ENCODE measurements at places on chromosomes 12 and 14.

GRCh38 chr14:91272341-91273272 lies 28.1 kb upstream of the GPR68 start:
- DNase-seq = no peak

DNA sequence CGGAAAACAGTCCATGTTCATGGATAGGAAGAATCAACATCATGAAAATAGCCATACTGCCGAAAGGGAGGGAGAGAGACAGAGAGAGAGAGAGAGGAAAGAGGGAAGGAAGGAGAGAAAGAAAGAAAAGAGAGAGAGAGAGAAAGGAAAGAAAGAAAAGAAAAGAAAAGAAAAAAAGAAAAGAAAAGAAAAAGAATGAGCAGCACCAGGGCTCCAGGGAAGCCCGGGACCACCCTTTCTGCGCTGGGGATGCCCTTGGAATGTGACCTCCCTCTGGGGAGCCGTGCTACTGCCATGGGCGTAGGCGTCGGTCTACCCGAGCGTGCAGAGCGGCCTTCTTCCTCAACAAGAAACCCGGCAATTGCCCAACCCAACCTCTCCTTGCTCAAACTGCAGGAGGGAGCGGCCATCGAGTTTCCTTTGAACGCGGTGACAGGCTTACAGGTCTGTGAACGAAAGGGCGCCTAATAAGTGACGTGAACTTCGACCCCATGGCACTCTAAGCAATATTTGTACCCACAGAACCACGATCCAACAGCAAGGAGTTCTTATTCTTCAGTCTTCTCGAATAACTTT lies 16.9 kb downstream of the OR6S1 start:
- no peak for DNase-seq

- no peak for DNase-seq
Observed at GRCh38 chr12:102421802-102422583, 58.4 kb downstream of the IGF1 start.

DNA sequence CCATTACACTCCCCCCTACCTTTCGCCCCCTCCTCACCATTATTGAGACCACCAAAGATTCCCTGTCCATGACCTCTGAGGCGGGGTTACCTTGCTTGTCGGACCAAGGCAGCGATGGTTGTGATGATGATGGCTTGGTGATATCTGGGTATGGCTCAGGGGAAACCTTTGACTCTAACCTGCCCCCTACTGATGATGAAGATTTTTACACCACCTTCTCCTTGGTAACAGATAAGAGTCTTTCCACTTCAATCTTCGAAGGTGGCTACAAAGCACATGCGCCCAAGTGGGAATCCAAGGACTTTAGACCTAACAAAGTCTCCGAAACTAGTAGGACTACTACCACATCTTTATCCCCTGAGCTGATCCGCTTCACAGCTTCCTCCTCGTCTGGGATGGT lies 350.2 kb downstream of the DIO2 start:
- no peak for DNase-seq

GRCh38 chr12:109097435-109098182 lies at the start of gene UNG:
Gene UNG, plus strand, starts transcription at chr12:109097597. Its CDS starts 83 bp downstream, at chr12:109097680.
- peak; percentile 94 for DNase-seq

DNA sequence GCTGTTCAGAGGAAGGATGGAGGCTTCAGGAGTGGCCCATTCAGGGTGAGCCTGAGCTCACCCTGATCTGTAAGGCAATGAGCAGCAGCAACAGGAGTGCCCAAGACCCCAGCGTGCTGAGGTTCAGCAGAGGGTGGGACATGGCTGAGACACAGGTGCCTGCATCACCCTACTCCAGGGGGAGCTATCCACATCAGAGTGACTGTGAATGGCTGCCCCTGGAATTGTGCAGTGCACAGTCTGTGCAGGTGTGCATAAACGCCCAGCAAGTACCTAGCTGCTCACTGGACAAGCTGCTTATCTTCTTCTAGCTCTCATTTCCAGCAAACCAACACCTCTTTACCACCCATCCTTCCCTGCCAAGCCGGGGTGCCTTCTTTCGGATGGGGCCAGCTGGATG lies 140.6 kb upstream of the PRMT8 start:
- no peak for DNase-seq

DNA sequence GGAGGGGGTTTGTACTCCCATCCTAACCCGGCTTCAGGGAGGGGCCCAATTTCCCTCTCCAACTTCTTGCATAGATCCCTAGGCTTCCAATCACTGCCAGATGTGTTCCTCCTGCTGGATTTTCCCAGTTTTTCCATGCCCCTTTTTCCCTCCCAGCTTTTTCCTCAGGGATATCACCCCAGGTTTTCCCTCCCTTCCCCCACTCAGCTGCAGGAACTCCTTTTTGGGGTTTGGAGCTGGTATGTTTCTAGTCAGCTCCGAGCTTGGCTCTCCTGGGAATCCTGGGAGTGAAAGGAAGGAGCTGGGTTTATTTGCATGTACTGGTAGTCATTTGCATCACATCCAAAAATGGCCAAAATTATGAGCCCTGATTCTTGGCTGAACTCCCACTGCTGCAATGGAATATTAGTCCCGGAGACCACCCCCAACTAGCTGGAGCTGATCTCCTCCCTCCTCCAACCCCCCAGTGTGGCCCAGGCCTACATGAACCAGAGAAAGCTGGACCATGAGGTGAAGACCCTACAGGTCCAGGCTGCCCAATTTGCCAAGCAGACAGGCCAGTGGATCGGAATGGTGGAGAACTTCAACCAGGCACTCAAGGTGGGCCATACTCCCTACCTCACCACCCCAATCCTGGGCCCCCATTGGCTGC lies 1.4 kb upstream of the RDH5 start:
- DNase-seq = no peak

DNA sequence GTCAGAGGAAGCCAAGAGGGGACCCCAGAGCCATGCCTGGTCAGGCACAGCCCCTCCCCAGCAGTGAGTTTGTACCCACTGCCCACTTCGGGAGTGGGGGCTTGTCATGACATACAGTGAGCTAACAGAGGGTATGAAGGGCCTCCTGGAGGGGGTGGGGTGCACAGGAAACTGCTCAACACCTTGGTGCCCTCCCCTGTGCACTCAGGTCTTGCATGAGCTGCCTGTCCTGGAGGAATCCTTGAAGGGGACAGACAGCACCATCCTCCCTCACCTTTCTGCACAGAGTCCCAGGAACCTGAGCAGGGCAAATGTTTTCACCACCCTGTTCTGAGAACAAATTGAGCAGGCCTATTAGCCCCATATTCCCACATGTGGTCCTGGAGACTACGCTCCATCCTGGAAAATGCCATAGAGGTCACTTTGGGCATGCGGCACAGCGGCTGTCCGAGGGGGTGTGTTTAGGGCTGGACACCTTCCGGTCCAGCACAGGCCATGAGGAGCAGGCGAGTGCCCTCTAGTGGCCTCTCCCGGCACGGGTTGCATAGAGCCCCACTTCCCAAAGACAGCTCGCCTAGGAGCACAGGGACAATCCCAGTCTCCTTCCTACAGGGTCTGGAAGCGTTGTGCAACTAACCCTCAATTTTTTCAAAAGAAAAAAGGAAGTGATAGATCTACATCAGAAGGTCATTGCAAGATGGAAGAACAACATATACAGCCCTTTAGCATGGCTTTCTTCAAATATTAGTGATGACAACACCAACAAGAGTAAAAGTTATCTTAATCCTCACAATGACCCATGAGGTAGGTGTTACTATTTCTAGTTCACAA lies 31.9 kb upstream of the ZFP36L1 start:
- peak; percentile 29 for DNase-seq

- no peak for DNase-seq
Observed at GRCh38 chr14:72236629-72237028, 304.4 kb downstream of the RGS6 start.

DNA sequence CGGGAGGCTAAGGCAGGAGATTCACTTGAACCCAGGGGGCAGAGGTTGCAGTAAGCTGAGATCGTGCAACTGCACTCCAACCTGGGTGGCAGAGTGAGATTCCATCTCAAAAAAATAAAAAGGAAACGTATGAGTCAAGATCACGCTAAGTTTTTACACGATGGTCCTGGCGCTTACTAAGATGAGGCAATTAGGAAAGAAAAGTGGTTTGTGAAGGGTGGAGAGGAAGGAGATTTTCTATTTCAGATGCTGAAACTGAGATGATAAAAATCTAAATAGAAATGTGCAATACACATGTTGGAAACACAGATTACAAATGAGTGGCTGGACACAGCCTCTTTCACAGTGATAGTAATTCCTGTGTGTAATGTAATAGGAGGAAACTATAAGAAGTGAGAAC lies 63.2 kb downstream of the KDM5A start:
- DNase-seq = no peak

- DNase-seq = no peak
Observed at GRCh38 chr12:6354495-6355393, 12.9 kb upstream of the TNFRSF1A start.

- no peak for DNase-seq
Observed at GRCh38 chr14:29721586-29721985, 206.1 kb downstream of the PRKD1 start.

GRCh38 chr12:684416-684815 lies 21.2 kb upstream of the NINJ2 start:
- no peak for DNase-seq

- DNase-seq = no peak
Observed at GRCh38 chr12:2650261-2651067, 144.3 kb upstream of the FKBP4 start.

- no peak for DNase-seq
Observed at GRCh38 chr14:98689951-98690350, 582.0 kb downstream of the BCL11B start.

- no peak for DNase-seq
Observed at GRCh38 chr14:65131301-65131701, 29.0 kb upstream of the MAX start.

GRCh38 chr12:60100160-60100559 lies 504.3 kb downstream of the SLC16A7 start:
- no peak for DNase-seq

DNA sequence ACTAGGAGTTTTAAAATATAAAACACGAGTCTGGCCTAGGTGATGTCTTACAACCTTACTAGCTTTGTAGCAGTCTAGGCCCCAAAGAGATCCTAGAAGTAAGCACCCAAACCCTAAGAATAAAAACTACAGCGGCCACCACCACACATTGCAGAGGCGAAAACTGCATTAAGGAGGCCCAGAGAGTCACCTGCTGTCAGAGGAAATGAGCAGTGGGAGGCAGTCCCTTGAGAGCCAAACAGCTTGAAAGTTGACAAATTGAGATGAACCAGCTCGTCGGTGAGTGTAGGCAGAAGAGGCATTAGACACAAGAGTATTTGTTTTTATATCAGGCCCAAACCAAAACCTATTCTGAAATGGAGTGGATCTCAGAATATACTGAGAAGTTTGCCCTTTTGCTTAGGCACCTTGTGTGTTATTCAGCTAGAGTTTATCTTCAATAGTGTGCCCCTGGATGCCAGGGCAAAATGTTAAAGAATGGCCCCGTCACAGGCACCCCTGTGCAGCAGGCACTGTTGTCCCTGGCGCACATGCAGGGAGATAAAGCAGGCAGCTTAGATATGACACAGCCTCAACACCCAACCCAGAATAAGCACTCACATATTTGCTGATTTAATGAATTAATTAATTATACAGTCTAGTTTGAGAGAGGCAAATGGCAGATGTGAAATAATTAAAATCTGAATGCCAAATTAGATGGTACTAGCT lies 56.7 kb downstream of the TTC7B start:
- no peak for DNase-seq

DNA sequence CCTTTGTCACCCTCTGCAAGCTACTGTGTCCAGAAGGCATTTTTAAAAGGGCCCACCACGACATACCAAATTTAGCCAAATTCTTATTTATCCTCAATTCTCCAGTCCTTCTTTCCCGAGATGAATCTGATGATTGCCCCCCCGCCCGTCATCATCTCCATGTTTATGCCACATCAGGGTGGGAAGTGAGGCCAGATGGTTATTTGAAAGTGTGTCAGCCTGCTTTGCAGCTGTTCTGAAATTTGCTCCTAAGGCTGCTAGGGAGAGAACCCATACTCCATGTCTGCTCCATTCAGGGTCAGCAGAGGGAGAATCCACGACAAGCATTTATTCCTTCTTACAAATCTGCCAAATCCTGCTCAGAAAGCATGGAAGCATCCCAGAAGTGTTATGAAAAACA lies 337.8 kb downstream of the ADAMTS20 start:
- no peak for DNase-seq

- no peak for DNase-seq
Observed at GRCh38 chr12:32475724-32476123, 76.4 kb downstream of the FGD4 start.

- no peak for DNase-seq
Observed at GRCh38 chr14:95069018-95069417, 88.3 kb downstream of the DICER1 start.

- peak; percentile 60 for DNase-seq
Observed at GRCh38 chr12:126784328-126784921, 1482.5 kb upstream of the TMEM132C start.

- no peak for DNase-seq
Observed at GRCh38 chr12:22477894-22478287, 66.5 kb downstream of the C2CD5 start.

DNA sequence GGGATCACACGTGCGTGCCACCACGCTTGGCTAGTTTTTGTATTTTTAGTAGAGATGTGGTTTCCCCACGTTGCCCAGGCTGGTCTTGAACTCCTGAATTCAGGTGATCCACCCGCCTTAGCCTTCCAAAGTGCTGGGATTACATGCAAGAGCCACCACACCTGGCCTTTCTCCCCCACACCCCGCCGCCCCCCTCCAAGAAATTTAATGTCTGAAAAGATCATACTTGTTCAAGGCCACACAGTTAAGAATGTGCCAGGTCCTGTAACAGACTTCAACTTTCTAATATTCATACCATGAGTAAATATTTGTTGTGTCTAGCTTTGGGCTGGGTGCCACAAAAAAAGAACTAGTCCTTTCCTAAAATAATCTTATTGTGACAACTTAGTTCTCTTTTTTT lies 9.1 kb downstream of the GATC start:
- DNase-seq = no peak

DNA sequence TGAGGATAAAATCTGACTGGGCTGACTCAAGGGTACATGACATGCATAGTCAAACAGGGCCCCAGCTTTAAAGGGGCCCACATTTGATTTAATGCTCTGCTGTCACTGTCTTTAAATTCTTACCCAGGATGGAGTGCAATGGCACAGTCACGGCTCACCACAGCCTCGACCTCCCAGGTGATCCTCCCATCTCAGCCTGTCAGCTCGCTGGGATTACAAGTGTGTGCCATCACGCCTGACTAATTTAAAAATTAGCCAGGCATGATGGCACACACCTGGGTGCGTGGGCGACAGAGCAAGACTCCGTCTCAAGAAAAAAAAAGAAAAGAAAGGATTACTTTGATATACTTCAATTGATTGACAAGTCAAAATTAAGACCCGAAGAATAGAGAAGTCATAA lies 9.2 kb upstream of the PLBD1 start:
- DNase-seq = no peak

- DNase-seq = no peak
Observed at GRCh38 chr12:24798335-24798734, 150.6 kb downstream of the BCAT1 start.

- DNase-seq = no peak
Observed at GRCh38 chr12:38785381-38785780, 120.0 kb downstream of the CPNE8 start.

- DNase-seq = no peak
Observed at GRCh38 chr12:1799051-1799881, 21.1 kb upstream of the LRTM2 start.

All from NCI-H2081 (cell line).